Germinal center (tissue), 1 donor: ENCODE measurements at places on chromosomes 2 and 18.

DNA sequence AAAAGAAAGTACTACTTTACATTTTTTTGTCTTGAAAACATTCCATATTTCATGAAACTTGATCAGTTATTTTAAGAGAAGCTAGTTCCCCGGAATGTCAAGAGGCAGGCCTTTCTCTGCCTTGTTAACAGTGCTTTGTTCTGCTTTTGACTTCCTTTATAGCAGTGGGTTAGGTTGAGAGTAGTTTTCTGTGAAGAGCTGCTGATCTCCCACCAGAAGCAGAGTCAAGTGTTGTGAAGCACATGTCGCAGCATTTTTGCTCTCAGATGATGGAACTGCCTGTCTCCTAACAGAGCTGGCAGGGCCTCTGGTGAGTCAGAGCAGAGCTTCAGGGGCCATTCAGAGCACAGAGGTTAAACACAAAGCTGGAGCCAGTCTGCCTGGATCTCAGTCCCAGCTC lies 871.8 kb downstream of the SLC4A3 start:
- no peak for DNase-seq

- DNase-seq = no peak
These were observed 53.7 kb downstream of the SNTG2 start for GRCh38 chr2:1004398-1004797.

DNA sequence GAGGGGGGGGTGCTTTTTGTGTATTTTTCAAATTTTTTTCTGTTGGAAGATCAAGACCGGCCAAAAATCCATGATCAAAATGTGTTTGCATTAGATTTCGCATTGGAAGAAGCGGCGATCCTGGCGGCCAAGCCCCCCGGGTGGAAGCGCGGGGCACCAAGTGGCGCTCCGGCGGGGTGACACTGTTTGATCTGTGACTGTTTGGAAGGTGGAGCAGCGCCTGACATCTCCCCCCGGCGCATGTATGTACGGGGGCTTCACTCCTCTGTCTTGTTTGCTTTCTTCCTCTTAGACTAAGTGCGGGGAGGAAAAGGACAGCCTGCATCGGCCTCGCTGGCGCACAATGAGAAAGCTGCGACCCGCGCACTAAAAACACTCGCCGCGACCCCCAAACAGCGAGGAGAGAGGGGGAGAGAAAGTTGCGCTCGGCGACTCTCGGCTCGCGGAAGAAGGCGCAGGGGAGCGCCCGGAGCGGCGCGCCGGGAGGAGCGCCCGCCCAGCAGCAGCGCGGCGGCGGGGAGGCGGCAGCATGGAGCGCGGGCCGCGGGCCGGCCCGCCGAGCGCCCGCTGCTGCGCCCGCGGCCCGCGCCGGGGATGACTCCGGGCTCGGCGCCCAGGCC lies 515 bp downstream of the TSHZ1 start:
- peak; percentile 48 for DNase-seq

DNA sequence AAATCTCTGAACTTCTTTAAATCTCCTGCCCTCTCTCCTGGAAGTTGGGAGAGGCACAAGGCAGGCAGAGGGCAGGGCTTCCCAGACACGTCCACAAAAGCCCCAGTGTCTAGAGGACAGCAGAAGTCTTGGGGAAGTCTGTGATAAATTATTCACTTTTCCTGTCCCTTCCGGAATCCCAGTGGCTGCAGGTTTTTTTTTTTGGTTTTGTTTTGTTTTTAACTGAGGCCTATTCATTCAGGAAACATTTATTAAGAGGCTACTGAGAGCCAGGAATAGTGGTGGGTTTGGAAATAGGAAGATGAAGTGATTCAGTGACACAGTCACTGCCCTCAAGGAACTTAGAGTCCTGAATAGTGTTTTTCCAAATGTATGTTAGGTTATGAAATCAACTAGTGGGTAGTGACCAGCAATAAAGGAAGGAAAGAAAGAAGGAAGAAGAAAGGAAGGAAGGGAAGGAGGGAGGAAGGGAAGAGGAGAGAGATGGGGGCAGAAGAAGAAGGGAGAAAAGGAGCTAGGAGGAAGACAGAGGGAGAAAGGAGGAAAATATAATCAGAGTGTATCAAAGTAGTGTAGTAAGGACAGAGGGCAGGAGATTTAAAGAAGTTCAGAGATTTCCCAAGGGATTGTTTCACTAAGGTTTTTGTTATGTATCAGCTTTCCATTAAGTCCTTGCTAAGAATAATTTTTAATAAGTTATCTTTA lies 98.9 kb upstream of the ZFP36L2 start:
- DNase-seq = no peak

- peak; percentile 82 for DNase-seq
These were observed 51.3 kb downstream of the ACSL3 start for GRCh38 chr2:222912117-222912516.

GRCh38 chr18:37787452-37787851 lies 221.9 kb upstream of the CELF4 start:
- no peak for DNase-seq

- DNase-seq = no peak
These were observed 878 bp downstream of the FBXO15 start for GRCh38 chr18:74146756-74147155.

- no peak for DNase-seq
These were observed 721.0 kb upstream of the PKDCC start for GRCh38 chr2:41326851-41327250.

DNA sequence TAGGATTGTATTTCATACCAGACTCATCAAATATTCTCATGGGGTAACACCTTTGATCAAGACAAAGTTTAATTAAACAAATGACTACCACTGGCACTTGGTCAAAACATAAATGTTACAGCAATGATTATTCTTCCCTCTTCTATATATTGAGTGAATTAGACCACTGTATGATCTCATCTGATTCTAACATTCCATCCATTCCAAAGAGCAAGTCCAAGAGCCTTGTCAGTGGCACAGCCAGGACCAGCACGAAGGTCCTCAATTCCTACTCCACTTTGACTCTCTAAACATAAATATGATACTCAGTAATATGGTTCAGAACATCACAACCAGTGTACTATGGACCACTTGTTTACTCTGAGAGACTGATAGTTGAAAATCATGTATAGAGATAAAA lies 86.4 kb downstream of the AP1S3 start:
- DNase-seq = no peak

DNA sequence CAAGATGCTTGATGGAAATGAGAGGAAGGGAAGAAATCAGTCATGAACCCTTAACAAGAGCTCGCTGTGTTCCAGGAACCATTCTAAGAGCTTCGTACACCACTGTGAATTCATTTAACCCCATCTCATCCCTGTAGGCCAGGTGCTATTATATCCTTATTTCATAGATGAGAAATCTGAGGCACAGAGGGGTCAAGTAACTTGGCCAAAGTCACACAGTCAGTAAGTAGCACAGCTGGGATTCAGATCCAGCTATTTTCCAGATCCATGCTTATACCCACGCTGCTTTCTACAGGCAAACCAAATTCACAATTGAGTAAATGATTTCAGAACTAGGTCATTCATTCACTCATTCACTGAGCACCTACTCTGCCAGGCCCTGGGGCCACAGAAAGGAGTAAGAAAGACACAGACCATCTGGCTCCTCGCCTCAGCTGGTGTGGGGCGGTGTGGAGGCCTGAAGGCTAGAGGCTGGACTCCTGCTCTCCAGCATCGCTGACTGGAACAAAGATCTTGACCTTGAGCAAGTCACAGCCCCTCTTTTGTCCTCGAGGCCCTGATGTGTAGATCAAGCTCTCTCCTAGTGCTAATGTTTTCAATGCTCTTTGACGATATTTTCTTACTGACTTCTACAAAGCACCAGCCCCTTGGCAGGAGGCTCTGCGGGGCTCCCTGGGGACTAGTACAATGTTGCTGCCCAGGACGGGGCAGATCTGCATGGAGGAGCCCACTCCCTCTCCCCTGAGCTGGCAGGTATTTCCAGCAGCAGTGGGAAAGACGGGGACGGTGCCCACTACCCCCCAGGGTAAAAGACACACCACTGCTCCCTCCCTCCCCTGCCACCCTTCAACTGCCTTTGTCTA lies 26.5 kb downstream of the STEAP3 start:
- DNase-seq = no peak

- no peak for DNase-seq
These were observed 484 bp downstream of the ABCB6 start for GRCh38 chr2:219218217-219218731.

DNA sequence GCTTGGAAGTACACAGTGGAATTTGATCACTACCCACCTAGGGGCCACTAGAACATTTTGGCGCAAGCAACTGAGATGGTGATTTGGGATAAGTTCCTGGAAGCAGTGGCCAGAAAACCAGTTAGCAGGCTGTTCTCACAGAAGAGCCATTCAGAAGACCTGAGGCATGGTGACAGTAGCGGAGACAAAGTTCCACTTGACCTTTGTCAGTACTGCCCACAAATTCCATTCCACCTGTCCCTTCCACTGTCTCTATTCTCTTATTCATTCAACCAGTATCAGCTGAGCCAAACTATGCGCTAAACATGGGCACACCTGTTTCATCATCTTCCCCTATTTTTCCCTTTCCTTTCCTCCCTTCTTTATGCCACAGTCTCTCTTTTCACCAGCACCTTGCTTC lies 59.2 kb upstream of the PPP1CB start:
- DNase-seq = no peak

DNA sequence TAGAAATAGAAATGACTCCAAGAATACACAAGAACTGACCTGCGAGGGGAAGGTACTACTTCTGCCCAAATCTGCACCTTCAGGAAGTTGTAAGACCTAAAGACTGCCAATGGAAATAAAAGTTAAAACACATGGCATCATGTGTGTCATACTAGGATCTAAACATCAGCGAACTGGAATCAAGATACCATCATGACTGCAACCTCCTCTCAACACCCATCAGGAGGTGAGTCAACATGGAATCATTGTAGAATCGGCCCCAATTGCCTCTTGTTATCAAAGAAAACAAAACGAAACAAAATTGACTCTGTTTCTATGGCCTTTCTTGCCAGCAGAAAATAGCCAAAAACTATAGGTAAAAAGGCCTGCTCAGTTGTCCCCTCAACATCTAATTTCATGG lies 15.1 kb downstream of the RDH14 start:
- DNase-seq = no peak

DNA sequence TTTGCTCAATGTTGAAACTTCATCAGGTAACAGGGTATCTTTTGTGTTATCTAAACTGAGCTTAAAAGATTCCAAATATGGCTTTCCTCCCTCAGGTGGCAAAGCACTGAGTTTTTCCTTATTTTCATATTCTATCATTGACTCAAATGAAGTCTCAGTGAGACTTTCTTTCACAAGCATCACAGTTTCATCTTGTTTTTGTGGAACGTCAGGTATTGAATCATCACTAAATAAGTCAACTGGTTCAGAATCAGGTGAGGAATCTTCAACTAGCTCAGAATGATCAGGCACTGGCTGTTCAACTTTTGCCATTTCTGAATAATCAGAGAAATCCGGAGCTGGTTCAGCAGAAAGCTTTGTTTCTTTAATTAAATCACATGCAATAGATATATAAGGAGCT lies 24.6 kb downstream of the RTN4 start:
- DNase-seq = no peak

DNA sequence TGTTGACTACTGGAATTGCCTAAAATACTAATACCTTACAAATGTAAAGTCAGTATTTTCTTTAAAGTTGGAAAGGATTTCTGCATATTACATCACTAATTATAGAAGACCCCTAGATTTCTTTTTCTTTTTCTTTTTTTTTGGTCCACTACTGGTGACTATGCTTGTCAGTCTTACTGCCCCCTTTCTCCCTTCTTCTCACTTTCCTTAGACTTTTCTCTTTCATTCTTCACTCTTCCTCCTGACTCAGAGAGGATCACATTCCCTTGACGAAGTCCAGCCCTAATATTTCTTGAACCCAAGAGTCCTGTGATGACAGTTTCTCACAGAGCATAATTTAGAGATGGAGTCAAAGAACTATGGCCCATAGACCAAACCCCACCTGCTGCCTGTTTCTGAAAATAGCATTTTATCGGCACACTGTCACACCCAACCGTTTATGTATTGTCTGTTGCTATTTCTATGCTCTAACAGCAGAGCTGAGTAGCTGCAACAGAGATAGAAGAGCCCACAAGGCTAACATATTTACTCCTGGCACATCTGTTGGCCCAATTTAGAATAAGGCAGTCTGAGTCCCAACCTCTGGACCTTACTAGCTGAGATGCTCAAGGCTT lies 40.6 kb upstream of the RIOK3 start:
- no peak for DNase-seq

GRCh38 chr18:10739152-10739551 lies 213.3 kb downstream of the NAPG start:
- DNase-seq = no peak

DNA sequence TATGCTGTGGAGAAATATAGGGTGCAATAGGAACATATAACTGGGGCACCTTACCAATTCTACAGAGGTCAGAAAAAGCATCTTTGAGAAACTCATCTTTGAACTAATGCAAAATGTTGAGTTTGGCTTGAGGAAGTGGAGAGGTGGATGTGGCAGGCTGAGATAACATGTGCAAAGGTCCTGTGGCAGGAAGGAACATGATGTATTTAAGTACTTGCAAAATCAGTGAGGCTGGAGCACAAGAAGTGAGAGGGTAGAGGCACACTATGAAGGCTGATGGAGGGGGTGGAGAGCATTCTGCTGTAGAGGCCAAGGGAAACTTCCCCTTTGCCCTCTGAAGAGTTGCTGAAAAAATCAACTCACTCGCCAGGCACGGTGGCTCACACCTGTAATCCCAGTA lies 14.7 kb upstream of the RAB1A start:
- no peak for DNase-seq

DNA sequence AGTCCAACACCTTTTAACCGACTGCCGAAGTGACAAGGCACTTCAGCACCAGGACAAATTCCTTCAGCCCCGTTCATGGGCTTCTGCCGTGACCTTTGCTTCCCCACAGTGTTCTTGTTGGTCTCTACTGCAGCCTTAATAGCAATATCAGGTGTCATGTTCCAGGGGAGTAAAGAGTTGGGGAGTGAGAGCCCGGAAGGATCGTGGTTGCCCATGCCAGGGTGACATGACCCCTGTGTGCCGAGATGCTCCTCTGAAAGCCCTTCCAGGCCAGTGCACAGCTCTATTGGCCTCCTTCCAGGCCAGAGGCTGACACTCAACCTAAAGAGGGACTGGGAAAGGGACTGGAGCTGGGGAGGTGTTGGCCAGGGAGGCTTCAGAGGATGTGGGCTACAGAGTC lies 279.2 kb downstream of the CYRIA start:
- no peak for DNase-seq

DNA sequence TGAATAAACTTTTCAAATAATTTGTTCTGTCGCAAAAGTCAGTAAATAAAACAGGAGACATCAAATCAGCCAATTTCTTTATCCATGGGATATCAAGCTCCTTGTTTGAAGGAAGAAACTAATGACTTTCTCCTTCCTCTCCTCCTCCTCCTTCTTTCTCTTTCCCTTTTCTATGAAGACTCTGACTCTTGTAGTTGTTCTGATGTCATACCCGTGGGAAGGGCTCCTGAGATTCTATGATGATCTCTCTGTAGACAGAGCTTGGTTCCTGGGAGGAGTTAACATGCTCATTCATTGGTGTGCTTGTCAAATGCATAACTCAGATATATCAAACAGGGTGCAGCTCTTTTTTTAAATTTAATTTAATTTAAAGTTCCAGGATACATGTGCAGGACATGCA lies 118.7 kb upstream of the KCTD1 start:
- no peak for DNase-seq

DNA sequence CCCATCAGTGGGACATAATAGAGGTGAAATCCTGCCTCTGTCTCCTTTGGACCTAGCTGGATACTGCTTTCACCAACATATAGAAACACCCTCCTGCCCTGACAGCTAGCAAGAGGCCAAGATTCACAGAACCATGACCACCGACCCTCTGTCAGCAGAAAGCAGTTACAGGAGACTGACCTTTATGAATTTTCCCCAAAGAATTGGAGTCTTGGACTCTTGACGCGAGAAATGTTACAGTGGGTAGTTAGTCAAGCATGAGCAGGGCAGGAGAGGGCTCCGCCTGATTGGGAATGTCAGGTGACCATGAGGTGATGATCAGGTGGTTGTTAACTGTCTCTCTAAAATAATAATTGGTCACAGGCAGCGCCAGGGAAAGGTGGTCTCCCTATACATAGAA lies 1002.3 kb downstream of the TDRD15 start:
- no peak for DNase-seq
